ENCODE measurements at places on chromosomes 2 and 18.
A peak's percentile ranks its signal among the peaks of the same experiment; 100 is the strongest.

- no peak for DNase-seq
These were observed 133.5 kb downstream of the SPTBN1 start for GRCh38 chr2:54589340-54590215.

DNA sequence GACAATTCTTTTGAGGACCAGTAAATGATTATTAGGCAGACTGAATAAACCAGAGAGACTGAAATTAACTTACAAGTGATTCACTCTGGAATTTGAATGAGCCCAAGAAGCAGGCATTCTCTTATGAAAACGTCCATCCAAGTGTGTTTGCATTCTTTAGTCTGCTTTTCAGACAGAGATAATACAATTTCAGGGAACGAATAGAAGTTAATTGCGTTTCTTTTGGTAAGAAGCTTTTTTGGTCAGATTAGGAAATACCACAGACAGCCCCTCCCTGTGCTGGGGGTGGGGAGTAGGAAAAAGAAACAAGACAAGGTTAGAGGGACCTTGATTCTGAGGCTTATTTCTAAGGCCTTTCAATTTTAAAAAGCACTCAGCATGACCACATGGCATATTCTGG is 874.4 kb downstream of the SUCLG1 start:
- DNase-seq: no peak

GRCh38 chr2:101185085-101185484 is 33.9 kb upstream of the TBC1D8 start:
- DNase-seq: no peak

- DNase-seq: no peak
These were observed 107.7 kb downstream of the ACKR3 start for GRCh38 chr2:236677368-236677767.

DNA sequence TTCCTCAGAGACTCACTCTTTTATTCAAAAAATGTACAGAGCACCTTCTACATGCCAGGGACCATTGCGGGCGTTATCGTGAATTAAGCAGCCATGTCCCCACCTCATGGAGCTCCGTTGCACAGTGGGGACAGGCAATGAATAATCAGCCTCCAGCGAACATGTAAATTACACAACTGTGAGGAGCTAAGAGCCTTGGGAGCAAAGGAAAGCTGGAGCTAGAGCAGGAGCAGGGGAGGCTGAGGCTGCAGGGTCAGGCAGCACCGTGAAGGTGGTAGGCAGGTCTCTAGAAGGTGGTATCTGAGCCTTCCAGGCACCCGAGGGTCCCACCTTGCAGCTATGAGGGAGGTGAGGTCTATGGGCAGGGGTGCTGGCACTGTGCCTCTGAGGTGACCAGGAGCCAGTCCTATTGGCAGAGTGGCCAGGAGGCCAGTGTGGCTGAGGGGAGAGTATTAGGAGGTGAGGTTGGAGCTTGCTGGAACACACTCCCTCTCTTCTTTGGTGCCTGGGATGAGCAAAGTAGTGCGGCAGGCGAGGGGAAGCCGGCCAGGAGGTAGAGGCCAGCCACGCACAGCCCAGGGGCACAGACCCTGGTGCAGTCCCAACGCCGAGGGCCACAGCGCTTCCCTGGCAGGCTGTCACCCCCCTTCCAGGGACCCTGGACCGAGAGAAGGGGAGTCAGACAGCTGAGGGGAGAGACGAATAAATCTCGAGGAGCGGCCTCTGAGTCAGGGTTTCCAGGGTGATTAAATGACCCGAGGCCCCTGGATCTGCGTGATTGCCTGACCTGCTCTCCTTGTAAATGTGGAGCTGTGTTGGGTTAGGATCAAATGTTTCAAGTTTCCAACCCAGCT is 167.3 kb downstream of the SEPTIN10 start:
- no peak for DNase-seq

- peak; percentile 46 for DNase-seq
These were observed at the start of gene TGFBRAP1 for GRCh38 chr2:105329561-105330495. Gene TGFBRAP1, minus strand, starts transcription at chr2:105329735. Its CDS starts 21,434 bp downstream, at chr2:105308301.

DNA sequence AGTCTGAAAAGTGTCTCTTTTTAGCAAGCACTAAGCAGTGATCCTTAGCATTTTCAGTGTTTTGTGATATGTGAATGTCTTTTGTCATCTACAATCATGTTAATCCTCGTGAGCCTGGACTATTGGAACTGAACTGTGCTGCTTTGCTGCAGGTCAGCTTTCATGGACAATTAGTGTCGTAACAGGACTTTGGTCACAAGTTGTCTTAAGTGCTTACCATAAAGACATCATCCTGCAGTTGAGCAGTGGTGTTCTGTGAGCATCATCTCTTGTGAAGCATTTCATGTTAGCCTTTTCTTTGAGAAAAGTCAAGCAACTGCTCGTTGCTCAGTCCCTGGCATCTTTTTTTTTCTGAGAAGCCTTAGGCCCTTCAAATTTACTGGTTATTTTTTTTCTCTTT is 135.9 kb downstream of the ZNF407 start:
- no peak for DNase-seq

DNA sequence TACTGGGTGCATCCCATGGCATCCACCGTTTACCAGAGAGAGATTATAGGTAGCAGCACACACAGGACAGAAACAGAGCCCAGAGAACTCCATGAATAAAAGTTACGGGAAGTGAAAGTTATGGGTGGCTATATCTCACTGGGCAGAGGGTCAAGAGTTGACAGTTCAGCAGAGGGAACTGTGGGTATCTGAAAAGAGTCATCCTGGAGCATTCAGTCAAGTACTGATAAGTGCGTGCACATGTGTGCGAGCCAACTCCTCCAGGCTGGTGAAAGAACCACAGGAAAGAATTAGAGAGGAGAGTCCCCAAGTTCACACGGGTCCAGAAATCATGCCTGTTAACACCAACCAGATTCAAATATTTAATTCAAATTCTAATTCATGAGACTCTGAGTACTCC is 1588.2 kb downstream of the LRP1B start:
- DNase-seq: no peak

GRCh38 chr2:22788749-22789327 is 596.1 kb upstream of the KLHL29 start:
- DNase-seq: no peak

DNA sequence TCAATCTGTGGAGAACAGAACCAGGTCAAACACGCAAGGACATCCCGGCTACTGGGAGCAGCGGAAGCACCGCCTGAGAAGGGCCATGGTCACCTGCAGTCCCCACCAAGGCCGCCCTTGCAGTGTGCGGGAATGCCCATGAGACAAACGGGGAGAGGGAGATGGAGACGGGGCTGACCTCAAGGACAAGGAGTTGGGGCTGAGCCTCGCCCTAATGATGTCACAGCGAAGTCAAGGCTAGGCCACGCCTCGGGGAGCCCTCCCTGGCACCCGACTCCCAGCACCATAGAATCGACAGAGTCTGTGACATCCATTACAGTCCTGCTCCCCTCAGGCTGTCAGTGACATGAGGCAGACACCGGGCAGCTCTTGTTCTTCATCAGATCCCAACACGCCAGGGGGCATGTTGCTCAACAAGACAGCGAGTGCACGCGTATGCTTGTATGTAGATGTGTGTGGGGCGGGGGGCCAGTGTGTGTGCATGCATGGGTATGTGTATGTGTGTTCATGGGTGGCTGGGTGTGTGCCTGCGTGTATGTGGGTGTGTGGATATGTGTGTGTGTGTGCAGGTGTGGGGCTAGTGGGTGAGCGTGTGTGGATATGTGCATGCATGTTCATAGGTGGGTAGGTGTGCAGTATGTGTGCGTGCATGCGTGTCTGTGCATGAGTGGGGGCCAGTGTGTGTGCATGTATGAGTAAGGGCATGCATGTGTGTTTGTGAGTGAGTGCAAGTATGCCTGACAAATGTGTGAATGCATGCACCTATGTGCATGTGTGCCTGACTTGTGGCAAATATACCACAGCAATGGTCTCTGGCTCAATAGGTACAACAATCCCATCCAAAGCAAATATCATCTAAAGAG is 57.0 kb downstream of the ANKMY1 start:
- no peak for DNase-seq

- DNase-seq: no peak
These were observed 27.2 kb downstream of the CDKL4 start for GRCh38 chr2:39216346-39217191.

GRCh38 chr2:96315400-96316071 is 9.6 kb upstream of the ITPRIPL1 start:
- DNase-seq: no peak
